ENCODE measurements at places on chromosomes 5 and 9. TPM values are rescaled to one million over a fixed set of nuclear protein-coding genes. Genes with fewer than 3 reads are reported as not detected.

Gene ENTPD2
- not detected for total RNA-seq

Gene TLR4
- 38.6 TPM for total RNA-seq

DNA sequence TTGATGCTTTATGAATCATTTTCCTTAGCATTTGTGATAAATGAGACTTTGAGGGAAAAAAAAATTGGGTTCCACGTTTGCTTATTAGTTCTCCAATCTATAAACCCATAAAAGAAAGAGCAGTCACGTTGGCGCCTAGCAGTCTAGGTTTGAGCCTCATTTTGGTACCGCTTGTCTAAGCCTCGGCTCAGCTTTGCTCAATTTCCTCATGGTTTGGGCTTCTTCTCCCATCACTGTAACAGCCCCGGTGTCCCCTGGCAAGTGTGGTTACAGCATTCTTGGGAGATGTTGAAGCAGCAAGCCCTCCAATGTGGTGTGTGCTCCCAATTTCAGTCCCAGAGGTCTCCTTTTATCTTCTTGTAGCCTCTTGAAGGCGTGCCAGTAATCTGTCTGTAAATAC, 578.4 kb downstream of the CDK5RAP2 start:
- no peak for DNase-seq

GRCh38 chr9:19782005-19782404, 6.8 kb downstream of the SLC24A2 start:
- DNase-seq, result peak; percentile 6

DNA sequence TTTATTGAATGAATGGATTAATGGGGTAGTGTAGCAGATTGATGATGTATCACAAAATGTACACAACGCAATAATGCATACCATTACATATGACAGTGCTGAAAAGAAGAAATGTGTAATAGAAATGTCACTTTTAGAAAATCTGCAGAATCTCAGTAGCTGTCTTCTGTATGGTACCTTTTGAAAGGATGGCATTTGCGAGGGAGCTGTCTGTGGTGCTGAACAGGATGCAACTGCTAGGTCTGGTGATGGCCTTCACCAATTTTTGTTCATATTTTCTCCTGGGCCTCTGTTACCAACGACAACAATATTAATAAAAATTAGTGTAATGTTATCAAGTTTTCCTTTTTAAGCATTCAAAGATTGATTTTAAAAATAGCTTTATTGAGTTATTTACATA, 36.2 kb upstream of the OTULIN start:
- peak; percentile 48 for DNase-seq

- DNase-seq, result no peak
These were observed 440.0 kb downstream of the SEMA5A start for GRCh38 chr5:9105851-9106250.

- peak; percentile 20 for DNase-seq
These were observed 104.2 kb upstream of the IER5L start for GRCh38 chr9:129282272-129282671.

DNA sequence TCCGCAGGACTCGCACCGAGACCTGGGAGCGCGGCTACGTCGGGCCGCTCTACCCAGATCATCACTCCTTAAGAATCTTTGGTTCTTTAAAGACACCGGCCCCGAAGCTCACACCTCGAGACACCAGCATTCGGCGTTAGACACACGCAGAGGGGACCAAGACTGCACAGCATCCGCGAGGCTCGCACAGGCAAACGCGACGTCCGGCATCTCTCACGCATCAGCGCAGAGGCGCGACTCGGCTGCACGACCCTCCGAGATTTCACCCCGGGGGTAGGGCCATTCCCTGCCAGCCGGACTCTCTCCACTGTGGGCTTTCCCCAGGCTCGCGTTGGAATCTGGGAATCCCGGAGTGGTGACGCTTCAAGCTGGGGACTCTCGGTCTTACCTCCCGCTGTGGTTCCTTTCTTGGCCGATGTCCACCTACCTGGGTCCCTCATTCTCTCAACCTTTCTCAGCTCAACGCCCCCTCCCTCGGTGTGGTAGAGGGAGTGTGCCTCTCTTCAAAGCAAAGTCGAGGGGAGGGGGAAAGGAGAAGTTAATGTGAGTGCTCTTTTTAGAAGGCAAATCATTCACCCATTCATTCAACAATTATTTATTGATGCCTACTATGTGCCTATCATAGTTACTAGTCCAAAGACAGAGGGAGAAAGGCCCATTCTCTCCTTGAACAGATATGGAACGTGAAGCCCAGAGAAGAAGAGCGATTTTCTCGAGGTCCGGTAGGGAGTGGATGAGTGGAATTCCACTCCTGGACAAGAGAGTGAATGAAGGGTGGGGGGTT, 1.3 kb upstream of the HAND1 start:
- no peak for DNase-seq

GRCh38 chr5:113043491-113043931, 66.9 kb downstream of the DCP2 start:
- peak; percentile 17 for DNase-seq

DNA sequence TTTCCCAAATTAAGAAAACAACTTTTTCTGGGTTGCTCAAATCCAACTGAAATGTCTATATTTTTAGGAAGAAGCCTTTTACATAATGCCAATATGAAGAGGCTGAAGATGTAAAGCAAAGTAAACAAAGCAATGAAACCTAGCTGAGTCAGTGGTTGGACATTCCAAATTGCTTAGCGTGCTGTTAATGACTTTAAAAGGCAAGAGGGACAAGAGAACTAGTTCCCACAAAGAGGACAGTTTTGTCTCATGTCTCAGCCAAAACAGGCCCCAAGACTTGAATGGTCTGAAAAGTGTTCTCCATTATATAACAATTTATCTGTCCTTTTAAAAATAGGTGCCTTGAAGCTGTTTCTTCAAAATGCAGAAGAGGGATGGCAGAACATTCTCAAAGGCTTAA, 407.0 kb downstream of the ENC1 start:
- peak; percentile 17 for DNase-seq
